ENCODE measurements at places on chromosomes 16 and 17.
A peak's percentile ranks its signal among the peaks of the same experiment; 100 is the strongest.

GRCh38 chr16:84699712-84700445, at the start of gene USP10:
USP10 (plus strand) TSS chr16:84700000; CDS start chr16:84700091, 91 bp downstream.
- peak; percentile 82 for DNase-seq

DNA sequence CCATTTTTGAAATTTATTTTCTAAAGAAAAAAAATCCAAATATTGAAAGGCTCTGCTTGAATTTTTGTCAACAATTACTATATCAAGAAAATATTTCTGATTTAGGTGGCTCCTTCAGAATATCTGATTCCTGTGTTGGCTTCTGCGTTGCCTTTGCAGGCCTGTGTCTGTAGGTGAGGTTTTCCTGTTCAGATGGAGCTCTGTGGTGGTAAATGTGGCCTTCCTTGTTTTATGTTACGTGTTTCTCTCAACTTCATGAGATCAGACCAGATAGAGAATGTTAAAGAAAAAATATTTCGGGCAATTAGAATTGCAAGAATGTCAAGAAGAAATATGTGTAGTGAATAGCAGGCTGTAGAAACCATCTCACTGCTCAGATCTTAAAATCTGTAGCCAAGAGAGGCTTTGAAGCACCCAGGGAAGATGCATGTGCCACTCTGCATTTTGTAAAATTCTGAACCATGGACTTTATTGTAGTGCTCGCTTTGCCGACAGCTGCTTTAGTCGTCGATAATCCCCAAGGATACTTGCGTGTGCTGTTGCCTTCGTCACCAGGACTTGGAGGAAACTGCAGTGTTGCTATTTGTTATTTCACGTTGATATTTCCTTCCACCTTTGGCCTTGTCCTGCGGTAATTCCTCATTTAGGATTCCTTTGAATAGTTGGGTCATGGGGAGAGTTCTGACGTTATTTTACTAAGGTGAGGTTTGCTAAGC, 69.9 kb downstream of the RPTOR start:
- no peak for DNase-seq

- DNase-seq: no peak
Measured at GRCh38 chr16:87741700-87742415, 23.9 kb downstream of the KLHDC4 start.

DNA sequence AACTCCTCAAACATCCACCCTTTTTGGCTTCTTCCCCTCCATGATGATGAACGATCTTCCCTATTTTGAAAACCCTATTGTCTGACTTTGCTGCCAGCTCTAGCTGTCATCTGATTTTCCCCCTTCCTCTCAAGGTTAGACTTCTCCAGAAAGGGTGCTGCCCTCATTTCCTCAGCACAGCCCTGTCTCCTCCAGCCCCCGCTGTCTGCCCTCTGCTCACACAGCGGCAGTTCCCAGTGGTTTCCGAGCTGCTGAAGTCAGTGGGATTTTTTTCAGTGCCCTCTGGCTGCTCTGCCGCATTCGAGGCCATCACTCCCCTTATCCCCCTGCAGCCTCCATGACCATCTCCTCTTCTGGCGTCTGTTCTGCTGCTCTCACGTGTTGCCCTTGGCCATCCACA, 26.6 kb upstream of the C17orf107 start:
- DNase-seq: no peak

- DNase-seq: no peak
Measured at GRCh38 chr17:13728781-13729180, 127.1 kb upstream of the HS3ST3A1 start.

DNA sequence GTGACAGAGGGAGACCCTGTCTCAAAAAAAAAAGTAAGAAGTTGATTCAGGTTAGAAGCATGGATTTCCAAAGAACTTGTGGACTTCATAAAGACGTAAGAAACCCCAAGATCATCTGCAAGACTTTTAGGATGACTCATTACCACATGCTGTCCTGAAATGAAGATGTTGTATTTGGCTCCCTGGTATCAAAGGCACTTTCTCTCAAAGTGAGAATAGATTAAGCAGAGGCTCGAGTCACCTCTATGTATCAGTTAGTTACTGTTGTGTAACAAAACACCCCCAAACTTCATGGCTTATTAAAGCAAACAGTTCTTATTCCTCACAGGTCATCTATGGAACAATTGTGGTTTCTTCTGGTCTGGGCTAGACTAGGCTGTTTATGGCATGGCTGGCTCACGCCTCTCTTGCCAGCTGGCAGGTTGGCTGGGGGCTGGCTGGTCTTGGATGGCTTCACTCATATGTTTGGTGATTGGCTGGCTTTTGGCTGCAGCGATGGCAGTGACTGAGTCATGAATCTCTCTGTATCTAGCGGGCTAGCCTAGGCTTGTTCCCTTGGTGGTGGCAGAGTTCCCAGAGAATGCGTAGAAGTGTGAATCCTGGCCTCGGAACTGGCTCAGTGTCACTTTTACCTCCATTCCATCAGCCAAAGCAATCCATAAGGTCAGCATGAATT, 60.4 kb upstream of the MSI2 start:
- no peak for DNase-seq

GRCh38 chr16:90083139-90083538, 6.0 kb upstream of the PRDM7 start:
- no peak for DNase-seq

GRCh38 chr17:47717261-47717697, 15.8 kb upstream of the TBX21 start:
- DNase-seq: peak; percentile 65

DNA sequence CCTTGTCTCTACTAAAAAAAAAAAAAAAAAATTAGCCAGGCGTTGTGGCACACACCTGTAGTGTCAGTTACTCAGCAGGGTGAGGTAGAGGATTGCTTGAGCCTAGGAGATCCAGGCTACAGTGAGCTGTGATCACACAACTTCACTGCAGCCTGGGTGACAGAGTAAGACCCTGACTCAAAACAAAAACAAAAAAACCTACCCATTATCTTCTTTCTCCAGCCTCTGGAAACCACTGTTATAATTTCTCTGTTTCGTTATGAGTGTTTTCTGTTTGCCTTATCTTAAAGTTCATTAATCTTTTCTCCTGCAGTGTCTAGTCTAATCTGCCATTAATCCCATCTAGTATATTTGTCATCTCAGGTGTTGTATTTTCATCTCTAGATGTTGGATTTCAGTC, 18.6 kb upstream of the CLTC start:
- no peak for DNase-seq

DNA sequence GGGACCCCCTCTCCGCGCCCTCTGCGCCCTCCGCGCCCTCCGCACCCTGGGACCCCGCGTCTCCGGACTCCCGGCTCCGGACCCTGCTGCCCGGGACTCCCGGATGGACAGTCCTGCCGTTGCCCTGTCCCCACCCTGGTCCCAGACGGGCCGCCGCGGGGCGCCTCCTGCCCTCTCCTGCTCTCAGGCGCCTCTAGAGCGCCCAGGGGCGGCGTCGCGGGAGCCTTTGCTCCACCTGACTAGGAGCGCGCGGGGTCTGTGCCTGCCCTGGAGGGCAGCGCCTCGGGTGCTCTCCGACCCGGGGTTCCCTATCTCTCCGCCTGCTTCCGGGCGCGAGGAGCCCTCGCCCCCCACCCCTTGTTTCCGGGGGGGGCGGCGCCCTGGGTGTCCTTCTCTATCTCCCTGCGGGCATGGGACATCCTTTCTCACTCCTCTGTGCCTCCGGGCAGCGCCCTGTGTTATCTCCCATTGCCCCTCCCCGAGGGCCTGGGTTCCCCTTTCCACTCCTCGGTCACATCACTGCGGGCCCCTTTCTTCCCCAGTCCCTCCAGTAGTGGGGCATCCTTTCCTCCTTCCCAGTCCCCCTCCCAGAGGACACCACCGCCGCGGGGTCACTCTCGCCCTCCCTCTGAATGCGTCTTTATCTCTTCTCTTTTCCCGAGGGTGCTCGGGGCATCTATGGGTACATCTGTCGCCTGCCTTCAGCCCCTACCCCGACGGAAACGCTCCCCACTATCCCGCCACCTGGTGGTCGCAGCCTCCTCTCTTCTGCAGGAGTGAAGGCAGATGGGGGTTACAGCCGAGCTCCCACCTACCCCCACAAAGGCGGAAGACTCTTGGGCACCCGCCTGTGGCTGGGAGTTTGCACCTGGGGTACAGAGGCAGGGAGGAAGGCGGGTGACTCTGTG, 875 bp downstream of the PRKCB start:
- peak; percentile 53 for DNase-seq

DNA sequence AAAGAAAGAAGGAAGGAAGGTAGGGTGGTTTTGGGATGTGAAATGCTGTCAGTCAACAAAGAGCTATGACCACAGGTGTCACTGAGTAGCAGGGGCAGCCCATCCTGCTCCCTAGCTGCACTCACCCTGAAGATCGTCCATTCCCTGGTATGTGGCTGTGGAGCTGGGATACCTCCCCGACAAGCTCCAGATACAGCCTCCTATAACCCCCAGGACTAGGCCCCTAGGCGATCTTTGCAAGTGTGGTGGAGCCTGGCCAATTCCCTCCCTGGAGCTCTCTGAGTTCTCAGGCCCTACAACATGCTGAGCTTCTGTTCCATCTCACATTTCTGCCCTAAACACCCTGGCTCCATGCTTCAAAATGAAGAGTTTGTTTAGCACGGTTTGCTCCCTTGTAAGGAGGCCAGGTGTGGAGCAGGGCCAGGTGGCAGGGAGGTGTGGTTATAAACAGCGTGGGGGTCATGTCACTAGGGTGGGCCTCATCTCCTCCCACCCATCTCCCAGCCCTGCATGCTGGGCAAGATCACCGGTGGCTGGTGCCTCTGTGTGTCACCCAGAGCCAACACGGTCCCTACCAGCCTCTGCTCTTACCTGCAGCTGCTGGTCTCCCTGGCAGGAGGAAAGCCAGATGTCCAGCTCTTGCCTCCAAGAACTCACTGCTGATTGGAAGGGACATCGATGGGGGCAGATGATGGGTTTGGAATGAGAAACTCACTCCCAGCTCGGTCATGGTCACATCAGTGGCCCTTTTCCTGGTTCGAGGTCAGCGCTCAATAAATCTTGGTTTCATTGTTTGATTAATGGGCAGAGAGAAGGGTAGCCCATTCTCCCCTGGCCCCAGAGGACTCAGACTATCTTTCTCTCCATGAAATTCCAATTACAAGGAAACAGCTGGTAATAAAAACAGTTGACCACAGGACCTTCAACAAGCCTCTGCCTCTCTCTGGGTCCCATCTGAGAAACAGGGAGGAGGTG, 511.0 kb upstream of the CDH5 start:
- DNase-seq: no peak

GRCh38 chr16:26963109-26963508, 103.6 kb upstream of the C16orf82 start:
- no peak for DNase-seq

DNA sequence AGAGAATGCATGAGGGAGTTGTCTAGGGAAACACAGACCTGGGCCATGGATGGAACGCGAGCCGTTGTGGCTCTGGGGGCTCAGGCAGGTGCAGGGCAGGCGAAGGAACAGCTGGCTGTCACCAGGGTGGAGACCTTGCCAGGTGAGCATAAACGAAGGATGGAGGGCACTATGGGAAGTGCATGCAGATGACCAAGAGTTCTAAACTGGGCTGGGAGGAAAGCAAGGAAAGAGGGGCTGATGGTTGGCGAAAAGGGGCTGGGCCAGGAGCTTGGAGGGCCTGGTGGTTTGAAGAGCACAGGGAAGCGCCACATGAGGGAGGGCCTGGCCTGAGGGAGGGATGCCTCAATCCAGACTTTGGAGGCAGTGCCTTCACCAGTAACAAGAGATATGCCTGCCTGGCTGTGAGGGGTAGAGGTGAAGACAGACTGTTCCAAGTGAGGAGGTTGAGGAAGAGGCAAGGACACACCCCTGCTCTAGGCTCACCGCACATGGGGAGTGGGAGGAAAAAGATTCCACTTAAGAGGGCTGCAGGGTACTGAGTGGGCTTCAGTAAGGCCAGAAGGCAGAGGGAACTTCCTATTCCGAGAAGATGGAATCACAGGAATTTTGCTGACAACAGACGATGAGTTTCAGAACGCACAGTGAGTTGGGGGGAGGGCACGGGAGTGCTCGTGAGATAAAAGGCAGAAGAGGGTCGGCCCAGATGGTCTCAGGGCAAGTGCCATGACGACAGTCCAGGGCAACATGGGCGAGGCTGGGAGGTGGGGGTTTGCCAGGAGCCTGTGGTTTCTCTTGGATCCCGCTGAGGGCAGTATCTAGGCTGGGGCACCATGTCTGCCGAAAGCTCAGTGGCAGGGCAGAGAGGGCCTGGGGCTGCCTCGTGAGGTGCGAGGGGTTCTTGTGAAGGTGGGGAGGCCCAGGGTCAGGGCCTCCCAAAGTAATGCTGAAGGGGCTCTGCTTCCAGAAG, 20.6 kb downstream of the B9D1 start:
- DNase-seq: no peak

GRCh38 chr16:2187212-2187611, 9.2 kb downstream of the CASKIN1 start:
- no peak for DNase-seq

DNA sequence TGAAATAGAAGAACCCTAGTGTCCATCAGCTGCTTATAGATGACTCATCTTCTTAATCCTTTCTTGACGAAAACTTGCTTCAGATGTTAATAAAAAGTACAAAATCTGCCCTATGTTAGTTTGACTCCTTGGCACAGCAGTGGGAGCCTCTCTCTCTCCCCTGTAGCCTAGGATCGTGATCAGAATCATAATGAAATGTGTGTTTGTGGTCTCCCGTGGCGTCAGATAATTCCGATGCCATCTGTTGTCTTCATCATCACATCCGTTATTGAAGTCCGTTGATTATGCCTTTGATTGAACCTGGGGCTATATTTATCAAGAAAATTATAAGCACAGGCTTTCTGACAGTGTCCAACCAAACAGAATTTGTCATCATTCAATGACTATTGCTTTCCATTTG, 102.5 kb downstream of the BMERB1 start:
- no peak for DNase-seq

DNA sequence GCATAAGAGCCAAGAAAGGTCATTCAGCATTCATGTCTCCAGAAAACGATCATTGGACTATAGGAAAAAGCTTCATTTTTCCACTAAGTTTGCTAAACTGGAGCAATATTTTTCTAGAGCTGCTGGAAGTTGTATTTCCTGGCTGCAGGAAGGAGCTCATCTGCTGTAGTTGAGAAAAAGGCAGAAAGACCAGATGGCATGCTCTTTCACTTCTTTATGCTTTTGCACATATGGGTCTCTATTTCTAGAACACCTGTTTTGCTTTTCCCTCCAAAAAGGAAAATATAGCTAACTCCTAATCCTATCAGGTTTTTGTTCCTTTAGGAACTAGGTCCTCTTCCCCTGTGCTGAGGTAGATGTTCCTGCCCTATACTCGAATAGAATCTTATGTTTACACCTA, 61.9 kb upstream of the HLF start:
- DNase-seq: no peak

DNA sequence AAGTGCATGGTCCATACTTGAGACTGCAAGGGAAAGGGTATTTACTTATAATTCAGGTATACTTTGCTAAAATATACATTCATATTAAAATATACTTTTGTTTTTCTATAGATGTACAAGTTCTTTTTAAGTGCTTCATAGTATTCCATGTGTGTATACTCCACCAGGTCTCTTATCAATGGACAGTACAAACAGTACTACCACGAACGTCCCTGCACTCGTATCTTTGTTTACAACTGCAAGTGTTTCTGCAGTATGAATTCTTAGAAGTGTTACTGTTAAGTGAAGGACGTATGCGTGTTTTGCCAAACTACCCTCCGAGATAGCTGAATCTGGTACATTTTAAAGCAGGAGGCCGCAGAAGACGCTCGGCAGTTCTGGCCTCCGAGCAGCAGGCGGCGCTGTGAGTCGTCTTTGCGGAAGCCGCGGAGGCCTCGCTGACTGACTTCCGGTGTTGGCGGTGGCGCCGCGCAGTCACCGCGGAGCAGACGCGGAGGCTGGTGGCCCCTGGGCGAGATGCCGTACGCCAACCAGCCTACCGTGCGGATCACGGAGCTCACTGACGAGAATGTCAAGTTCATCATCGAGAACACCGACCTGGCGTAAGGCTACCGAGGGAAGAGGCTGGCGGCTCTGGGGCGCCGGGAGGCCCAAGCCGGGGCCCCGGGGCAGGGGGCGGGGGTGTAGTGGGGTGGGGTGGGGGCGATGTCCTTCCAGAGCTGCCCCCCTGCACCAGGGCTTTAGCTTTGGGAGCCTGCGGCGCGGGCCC, at the start of gene POLR2C:
Gene POLR2C, plus strand, starts transcription at position 471 of the 769 bp plus-strand sequence. Its CDS starts 46 bp downstream, at position 517.
- DNase-seq: peak; percentile 93

All from activated CD4-positive, alpha-beta T cell treated with anti-CD3 and anti-CD28 coated beads for 4 hours (primary cell).